Cerebellar cortex (tissue), 1 donor: ENCODE measurements at places on chromosomes 3 and 15.

DNA sequence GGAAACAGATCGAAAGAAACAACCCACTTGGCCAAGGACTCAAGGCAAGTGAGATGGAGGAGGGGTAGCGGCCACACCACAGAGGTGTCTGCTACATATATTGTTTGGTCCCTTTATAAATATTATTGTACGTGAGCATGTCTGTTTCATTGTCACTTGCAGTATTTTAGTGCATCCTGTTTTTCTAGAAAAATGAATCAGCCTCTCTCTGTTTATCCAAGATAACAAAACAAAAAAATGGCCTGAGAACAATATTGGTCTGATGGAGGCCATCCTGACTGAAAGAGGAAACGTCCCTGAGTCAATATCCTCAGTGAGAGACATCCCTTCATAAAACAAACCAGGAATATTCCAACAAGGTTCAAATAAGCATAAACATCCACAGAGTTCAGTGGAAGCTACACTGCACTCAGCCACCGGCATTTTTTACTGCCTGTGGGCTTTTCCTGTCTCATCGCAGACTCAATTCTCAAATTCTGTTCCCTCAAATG lies 42.0 kb downstream of the WWTR1 start:
- no peak for DNase-seq

DNA sequence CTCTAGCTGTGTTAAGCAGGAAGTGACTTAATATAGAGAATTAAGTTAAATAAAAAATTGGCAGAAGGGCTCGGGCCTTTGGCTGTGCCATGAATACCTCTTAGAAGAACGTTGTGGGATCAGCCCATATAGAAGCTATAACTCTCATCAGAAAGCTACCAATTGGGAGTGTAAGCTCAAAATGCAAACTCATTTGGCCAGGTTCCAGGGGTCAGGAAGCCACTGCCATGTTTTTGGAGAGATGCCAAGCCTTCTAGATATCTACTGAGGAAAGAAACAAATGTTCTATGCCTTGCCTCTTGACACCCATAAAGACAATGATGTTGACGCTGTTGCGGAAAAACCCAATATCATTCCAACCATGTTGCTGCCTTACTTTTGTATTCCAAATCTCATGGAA lies 475.2 kb upstream of the TGFBR2 start:
- DNase-seq: no peak

GRCh38 chr3:119641416-119641815 lies 19.0 kb downstream of the POPDC2 start:
- DNase-seq: no peak

DNA sequence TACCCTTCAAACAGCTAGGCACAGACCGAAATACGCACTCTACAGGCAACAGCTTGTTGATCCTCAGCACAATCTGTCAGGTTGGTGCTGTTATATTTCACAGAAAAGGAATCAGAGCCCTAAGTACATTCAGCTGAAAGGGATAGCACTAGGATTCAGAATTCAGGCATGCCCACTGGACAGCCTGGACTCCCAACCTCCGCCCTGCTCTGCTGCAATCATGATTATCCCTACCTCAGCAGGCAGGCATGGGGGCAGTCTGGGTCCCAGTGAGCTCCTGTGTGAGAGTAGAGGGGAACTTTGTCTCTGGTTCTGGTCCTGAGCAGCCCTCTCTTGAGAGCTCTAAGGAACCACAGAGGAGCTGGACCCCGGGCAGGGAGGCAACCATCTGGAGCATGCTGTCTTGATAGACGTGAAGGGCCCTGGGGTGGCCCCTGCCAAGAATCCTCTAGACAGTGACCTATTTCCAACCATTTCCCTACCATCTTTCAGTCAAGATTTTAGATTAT lies 23.4 kb upstream of the NOX5 start:
- DNase-seq: peak; percentile 22

DNA sequence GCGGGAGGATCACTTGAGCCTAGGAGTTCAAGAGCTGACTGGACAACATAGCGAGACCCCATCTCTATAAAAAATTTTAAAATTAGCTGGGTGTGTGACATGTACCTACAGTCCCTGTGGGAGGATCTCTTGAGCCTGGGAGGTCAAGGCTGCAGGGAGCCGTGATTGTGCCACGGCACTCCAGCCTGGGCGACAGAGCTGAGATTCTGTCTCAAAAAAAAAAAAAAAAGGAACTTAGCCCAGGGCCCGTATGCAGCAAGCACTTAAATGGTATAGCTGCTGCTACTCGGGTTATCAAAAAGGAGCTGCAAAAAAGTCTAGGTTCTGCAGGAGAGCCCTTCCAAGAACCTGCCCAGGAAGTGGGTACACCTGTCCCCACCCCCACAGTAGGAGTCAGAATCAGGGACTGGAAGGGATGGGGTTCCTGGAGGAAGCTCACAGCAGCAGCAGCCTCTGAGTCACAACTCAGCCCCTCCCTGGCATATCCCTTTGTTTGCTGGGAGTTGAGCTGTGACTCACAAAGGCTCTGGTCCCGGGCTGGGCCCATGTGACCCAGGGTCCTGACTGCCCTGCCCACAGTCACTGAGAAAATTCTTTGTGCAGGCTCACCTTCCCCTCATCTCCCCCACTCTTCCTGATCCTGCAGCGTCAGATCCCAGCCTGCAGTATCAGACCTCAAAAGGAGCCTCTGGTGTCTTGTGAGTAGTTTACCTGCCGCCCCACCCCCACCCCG lies at the start of gene SPATA12:
Gene SPATA12 (plus strand): TSS at position 576 of the 733 bp plus-strand sequence. CDS start 13,031 bp downstream, outside the sequence.
- no peak for DNase-seq

- no peak for DNase-seq
Observed at GRCh38 chr15:95590533-95591044, 739.9 kb upstream of the NR2F2 start.

- DNase-seq: no peak
Observed at GRCh38 chr3:104614564-104614963, 752.1 kb upstream of the ALCAM start.

DNA sequence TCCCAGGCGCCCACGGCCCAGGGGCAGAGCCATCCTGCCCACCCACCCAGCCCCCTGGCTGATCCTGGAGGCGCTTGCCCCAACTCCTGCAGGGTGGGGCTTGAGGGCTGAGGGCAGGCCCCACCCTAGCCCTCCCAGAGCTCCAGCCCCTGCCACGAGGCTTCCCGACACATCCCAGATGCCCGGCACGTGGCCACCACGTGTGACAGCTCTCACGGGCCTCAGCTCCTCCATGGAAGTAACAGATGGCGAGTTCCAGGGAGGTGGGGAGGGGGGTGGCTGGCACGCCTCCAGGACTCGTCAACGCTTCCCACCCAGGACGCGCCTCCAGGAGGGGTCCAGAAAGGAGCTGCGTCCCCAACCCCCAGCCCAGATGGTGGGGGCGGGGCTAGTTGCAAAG lies 29.1 kb downstream of the PLXND1 start:
- DNase-seq: no peak

DNA sequence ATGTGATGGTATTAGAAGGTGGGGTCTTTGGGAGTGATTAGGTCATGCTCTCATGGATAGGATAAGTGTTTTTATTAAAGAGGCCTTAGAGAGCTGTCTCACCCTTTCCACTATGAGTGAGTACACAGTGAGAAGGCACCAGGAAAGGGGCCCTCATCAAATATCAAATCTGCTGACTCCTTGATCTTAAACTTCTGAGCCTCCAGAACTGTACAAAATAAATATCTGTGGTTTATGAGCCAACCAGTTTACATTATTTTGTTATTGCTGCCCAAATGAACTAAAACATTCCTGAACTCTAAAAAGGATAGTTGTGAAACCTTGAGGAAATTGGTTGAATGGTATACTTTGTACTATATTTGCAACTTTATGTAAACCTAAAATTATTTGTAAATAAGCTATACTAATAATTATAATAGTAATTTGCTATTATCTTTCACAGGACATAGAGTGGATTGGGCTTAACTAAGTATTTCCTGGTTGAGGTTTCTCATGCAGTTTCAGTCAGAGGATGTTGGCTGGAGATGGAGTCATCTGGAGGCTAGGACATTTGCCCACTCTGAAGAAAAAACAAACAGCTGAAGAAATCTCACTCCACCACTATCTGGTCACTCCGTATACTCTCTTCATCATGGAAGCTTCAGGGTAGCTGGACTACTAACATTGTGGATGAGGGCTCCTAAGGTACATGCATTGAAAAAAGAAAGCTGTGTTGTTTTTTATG lies 1068.6 kb upstream of the CADM2 start:
- DNase-seq: no peak

DNA sequence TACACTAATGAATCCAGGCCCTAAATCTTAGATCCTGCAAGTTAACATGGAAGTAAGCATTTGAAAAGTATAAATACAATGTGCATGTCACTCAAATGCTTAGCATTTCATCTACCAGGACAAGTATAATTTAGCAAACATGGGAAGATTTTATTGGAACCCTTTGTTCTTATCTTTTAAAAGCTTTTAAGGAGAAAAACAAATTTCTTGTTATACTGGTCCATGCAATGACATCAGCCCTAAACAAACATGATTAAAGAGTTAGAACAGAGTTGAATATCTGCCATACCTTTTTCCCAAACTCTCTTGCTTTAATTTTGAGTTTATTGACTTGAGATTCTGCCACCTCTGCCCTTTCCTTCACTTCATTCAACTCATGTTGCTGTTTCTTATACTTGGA lies 87.0 kb downstream of the HHLA2 start:
- DNase-seq: no peak

GRCh38 chr3:192875971-192876565 lies 41.6 kb downstream of the MB21D2 start:
- DNase-seq: no peak

- no peak for DNase-seq
Observed at GRCh38 chr3:136664771-136665170, 87.4 kb downstream of the STAG1 start.

DNA sequence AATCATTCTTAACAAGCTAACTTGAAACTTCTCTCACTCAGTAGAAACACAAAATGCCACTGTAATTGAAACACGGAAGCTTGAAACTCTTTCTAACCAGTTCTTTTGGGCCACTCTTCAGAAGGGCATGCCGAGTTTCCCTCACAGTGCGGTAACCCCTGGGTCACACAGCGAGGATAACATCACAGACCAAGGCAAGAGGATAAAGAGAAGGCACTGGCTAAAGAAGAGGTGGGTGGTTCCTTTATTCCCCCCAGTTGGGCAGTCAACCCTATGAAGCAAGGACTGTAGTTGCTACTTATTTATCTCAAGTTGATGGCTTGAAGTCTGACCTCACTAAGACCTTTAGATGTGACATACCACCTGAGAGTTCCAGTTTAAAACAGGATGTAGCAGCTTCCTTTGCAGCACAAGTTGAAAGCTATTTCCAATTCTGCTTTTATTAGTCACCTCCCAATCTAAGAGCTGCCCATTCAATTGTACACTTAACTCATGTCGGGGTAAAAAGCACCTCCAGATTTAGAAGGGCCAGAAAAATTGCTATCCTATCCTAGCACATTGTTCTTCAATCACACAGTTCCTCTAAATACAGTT lies 272.4 kb downstream of the TIGIT start:
- DNase-seq: no peak

GRCh38 chr3:61464518-61465140 lies 96.7 kb upstream of the PTPRG start:
- DNase-seq: no peak

DNA sequence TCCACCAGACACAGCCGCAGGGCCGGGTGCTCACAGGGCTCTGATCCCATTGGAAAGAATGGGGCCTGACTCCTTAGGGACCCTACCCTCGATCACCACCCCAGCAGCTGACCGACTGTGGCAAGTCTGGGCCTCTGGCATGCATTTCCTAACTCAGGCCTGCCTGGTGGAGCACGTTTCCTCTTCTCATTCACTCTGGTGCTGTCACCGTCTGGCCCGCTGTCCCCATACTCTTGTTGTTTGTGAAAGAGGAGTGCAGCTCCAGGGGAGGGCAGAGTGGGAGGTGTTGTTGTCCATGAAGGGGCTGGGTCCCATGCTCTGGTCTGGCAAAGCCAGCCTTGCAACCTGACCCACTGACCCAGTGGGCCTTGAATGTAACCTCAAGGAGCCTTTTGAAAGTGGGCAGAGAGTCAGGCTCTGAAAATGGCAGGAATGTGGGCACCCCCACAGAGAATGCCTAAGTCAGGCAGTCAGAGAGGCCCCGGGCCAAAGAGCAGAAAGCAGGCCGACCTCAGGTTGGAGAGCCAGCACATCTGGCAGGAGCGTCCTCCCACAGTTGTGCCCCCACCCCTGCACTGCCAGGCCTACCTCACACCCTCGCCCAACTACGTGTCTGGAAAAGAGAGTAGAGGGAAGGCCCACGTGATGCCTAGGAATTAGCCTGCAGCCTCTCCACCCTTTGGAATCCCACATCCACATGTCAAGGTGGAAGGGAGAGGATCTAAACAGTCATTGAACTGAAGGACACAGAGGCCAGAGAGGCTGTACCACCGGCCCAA lies 10.9 kb downstream of the SEMA7A start:
- no peak for DNase-seq

DNA sequence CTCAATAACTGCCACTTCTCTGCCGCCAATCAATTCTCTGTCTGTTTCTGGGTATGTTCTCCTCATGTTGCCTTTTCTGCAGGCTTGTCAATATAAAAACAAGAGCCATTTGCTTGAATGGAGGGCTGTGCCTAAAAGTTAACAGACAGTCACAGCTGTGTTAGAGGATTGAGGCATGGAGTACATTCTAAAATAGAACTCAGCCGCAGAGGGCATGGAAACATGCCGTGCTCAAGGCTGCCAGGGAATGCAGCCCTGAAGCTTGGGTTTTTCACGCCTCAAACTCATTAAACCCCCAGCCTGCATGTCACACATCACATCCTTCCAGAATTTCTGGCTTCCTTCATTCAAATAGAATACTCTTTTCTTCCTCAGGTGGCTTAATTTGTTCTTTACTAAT lies 166.6 kb downstream of the TPRG1 start:
- DNase-seq: no peak

GRCh38 chr15:84967380-84967779 lies 14.3 kb upstream of the PDE8A start:
- no peak for DNase-seq

DNA sequence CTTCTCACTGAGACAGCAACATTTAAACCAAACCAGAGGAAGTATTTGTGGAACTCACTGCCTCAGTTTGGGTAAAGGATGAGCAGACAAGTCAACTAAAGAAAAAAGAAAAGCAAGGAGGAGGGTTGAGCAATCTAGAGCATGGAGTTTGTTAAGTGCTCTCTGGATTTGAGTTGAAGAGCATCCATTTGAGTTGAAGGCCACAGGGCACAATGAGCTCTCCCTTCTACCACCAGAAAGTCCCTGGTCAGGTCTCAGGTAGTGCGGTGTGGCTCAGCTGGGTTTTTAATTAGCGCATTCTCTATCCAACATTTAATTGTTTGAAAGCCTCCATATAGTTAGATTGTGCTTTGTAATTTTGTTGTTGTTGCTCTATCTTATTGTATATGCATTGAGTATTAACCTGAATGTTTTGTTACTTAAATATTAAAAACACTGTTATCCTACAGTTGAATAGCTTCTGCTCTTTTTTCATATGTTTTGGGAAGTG lies 23.3 kb downstream of the CLDN18 start:
- DNase-seq: no peak

GRCh38 chr3:147413686-147414389 lies 4.7 kb downstream of the ZIC1 start:
- peak; percentile 11 for DNase-seq
